ENCODE measurements at places on chromosomes 1 and 21.

DNA sequence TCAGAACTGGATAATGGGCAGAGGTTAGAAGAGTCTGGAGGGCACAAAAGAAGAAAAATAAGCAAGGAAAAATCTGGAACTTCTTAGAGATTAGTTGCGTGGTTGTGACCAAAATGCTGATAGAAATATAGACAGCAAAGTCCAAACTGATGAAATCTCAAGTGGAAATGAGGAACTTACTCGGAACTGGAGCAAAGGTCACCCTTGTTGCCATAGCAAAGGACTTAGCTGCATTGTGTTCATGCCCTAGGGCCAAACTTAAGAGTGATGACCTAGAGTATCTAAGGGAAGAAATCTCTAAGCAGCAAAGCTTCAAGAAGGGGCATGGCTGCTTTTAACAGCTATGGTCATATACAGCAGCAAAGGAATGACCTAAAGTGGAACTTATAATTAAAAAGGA is 180.0 kb downstream of the TTLL7 start:
- no peaks in the 10 kb centered on the region for H3K27me3 ChIP-seq
- no peak overlapping the region for H3K4me3 ChIP-seq
- no peaks in the 10 kb centered on the region for H3K4me1 ChIP-seq
- H3K36me3 ChIP-seq: no peaks in the 10 kb centered on the region

GRCh38 chr1:156070548-156070947 is 9.6 kb downstream of the RAB25 start:
- no peak overlapping the region for H3K4me3 ChIP-seq
- peaks cover 8% of the 10 kb centered on the region for H3K36me3 ChIP-seq
- no peak for DNase-seq
- H3K27ac ChIP-seq: no peak overlapping the region
- H3K27me3 ChIP-seq: no peaks in the 10 kb centered on the region

DNA sequence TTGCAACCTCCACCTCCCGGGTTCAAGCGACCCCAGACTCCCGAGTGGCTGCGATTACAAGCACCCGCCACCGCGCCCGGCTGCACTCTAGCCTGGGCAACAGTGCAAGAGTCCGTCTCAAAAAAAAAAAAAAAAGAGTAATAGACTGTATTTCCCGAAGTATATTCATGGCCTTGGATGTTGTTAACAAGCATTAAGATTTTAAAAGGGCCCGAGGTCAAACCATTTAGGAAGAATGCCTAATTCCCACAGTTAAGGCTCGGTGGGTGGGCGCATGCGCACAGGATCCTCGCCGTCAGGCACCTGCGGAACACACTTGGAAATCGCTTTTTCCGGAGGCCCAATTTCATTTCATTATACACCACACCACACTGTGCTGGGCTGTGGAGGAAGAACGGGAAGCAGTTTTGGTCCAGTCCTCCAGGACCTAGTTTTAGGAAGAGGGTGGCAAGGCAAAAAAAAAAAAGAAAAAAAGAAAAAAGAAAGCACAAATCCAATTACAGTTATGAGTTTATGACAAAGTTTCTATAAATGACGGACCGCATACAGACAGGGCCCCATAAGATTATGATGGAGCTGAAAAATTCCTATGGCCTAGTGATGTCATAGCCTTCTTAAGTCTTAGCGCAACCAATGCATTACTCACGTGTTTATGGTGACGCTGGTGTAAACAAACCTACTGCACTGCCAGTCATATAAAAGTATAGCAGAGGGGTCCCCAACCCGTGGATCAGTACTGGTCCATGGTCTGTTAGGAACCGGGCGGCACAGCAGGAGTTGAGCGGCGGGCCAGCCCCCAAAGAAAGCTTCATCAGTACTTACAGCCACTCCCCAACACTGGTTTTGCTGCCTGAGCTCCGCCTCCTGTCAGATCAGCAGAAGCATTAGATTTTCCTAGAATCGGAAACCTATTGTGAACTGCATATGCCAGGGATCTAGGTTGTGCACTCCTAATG is 38.2 kb downstream of the H3-3A start:
- H3K27me3 ChIP-seq: no peaks in the 10 kb centered on the region
- H3K27ac ChIP-seq: no peak overlapping the region
- H3K36me3 ChIP-seq: no peaks in the 10 kb centered on the region
- H3K4me1 ChIP-seq: peaks cover 26% of the 10 kb centered on the region
- peak; percentile 58 for DNase-seq
- peak overlapping the region; percentile 48 for H3K4me3 ChIP-seq

- DNase-seq: no peak
- no peaks in the 10 kb centered on the region for H3K36me3 ChIP-seq
- peaks cover 44% of the 10 kb centered on the region for H3K27me3 ChIP-seq
- H3K27ac ChIP-seq: no peak overlapping the region
- H3K4me1 ChIP-seq: no peaks in the 10 kb centered on the region
- no peak overlapping the region for H3K4me3 ChIP-seq
These were observed 196.1 kb downstream of the KCNH1 start for GRCh38 chr1:210937846-210938245.

- H3K4me1 ChIP-seq: no peaks in the 10 kb centered on the region
- DNase-seq: no peak
- no peaks in the 10 kb centered on the region for H3K36me3 ChIP-seq
- H3K27ac ChIP-seq: no peak overlapping the region
- no peaks in the 10 kb centered on the region for H3K27me3 ChIP-seq
These were observed 68.5 kb upstream of the CACYBP start for GRCh38 chr1:174931214-174931613.

DNA sequence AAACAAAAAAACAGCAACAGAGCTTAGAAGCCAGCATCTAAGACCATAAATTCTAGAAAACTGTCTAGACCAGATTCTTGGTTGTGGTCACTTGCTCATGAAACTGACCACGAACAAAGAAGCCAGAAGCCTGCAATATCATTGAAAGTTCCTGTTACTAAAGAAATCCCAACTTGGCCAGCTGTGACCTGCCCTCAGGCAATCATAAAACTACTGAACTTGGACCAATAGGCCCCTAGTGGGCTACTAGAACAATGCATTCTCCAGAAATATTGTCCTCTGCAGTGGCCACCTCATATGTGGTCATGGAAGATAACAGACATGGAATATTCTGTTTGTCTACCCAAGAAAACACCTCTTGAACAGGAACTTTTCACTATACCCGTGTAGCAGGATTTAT is 87.7 kb downstream of the SPATA17 start:
- no peak for DNase-seq
- no peaks in the 10 kb centered on the region for H3K4me1 ChIP-seq
- no peak overlapping the region for H3K27ac ChIP-seq
- no peak overlapping the region for H3K4me3 ChIP-seq

DNA sequence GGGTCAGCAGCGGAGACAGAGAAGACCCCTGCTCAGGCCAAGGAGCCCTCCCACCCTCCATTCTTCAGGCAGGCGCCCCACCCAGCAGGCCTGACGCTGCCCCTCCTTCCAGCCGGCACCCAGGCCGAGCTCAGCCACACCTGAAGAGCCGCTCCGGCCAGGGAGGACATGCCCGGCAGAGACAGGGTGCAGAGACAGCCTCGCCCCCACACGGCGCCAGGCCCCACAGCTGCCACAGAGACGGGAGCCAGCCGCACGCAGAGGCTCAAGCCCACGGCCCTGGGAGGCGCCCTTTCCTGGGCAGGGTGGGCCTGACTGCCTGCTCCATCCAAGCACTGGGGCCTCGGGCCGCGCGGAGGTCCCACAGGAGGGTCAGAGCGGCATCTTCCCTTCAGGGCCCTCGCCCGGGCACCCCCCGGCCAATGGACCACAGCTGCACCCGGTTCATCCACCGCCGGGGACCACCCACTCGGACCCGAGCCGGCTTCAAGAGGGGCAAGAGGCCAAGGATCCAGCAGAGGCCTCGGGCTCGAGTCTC is 5.2 kb downstream of the TTLL10 start:
- no peak overlapping the region for H3K4me3 ChIP-seq
- no peaks in the 10 kb centered on the region for H3K27me3 ChIP-seq
- H3K4me1 ChIP-seq: no peaks in the 10 kb centered on the region

DNA sequence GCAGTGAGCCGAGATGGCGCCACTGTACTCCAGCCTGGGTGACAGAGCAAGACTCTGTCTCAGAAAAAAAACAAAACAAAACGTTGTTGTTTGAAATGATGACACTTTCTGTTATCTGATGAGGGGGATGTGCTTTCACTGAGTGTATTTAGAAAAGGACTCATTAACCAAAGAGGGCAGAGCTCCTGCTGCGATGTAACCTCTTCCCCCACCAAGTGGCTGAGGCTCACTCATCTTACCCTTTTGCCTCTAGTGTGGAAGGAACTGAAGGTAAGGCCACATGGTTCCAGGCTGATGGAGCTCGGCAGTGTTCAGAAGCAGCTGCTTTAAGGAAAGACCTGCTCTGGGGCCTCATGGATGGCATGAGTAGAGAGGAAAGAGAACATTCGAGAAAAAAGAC is 105.7 kb upstream of the RUNX1 start:
- peaks cover 3% of the 10 kb centered on the region for H3K27me3 ChIP-seq
- no peak overlapping the region for H3K27ac ChIP-seq
- H3K4me3 ChIP-seq: no peak overlapping the region
- no peaks in the 10 kb centered on the region for H3K4me1 ChIP-seq
- H3K36me3 ChIP-seq: no peaks in the 10 kb centered on the region
- DNase-seq: no peak

- H3K27me3 ChIP-seq: no peaks in the 10 kb centered on the region
- no peaks in the 10 kb centered on the region for H3K36me3 ChIP-seq
- DNase-seq: no peak
- H3K4me1 ChIP-seq: peaks cover 47% of the 10 kb centered on the region
These were observed 25.2 kb downstream of the LAMC1 start for GRCh38 chr1:183048087-183049085.

- peak; percentile 35 for DNase-seq
- no peaks in the 10 kb centered on the region for H3K36me3 ChIP-seq
- H3K27me3 ChIP-seq: no peaks in the 10 kb centered on the region
These were observed 42.6 kb downstream of the AHDC1 start for GRCh38 chr1:27561124-27561899.

GRCh38 chr1:44811234-44811633 is 2.9 kb downstream of the BTBD19 start:
- DNase-seq: peak; percentile 39
- no peak overlapping the region for H3K4me3 ChIP-seq
- H3K27me3 ChIP-seq: no peaks in the 10 kb centered on the region
- peak overlapping the region; percentile 98 for H3K27ac ChIP-seq
- peaks cover 55% of the 10 kb centered on the region for H3K4me1 ChIP-seq

DNA sequence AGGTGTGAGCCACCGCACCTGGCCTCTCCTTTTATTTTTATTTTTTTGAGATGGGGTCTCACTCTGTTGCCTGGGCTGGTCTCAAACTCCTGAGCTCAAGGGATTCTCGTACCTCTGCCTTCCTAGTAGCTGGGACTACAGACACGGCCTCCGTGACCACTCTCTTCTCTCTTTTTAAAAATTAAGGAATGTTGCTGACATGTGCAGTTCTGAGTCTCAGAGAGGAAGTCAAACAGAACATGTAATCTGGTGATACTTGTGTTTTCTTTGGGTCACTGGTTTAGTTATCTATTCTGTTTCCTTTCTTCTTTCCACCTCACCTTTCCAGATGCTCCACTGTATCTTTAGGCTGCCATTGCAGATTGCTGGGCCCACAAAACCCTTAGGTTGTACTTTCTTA is 2.7 kb downstream of the WDTC1 start:
- DNase-seq: no peak
- no peak overlapping the region for H3K27ac ChIP-seq
- H3K4me1 ChIP-seq: peaks cover 7% of the 10 kb centered on the region
- H3K4me3 ChIP-seq: no peak overlapping the region
- no peaks in the 10 kb centered on the region for H3K27me3 ChIP-seq

DNA sequence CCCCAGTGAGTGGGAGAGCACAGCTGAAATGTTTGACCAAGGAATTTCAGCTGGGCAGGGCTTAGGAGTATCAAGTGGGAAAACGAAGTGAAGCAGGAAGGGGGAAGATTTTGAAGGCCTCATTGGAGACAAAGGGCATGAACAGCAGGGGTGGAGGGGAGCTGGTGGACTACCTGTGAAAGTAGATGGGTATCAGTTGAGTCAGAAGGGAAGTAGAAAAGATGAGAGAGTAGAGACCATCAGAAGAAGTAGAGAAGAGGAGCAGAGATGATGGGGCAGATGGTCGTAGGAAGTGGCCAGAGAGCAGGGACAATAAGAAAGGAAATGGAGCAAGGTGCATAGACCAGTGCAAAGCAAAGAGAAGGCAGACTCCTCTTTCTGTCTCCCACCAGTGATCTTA is 189.0 kb upstream of the RUNX1 start:
- H3K27me3 ChIP-seq: peaks cover 36% of the 10 kb centered on the region
- DNase-seq: no peak
- no peak overlapping the region for H3K4me3 ChIP-seq
- H3K4me1 ChIP-seq: peaks cover 11% of the 10 kb centered on the region
- H3K27ac ChIP-seq: no peak overlapping the region

DNA sequence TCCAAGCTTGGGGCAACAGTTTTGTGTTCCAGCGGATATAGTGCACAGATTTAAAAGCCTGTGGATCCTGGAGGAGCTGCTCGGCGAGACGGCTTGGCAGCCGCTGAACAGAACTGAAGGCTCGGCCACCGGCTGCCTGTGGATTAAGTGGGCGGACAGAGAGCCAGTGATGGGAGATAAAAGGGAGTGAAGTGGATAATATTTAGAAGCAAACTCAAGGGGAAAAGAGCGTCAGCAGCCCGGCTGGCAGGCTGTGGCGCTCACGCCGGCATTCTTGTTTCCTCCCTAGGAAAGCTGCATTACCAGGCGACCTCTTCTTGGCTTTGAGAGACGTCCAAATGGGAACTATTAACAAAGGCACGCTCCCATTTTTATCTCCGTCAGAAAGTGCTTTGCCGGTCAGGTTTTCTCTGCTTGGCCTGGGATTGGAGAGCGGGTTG is 10.4 kb downstream of the TRABD2B start:
- H3K36me3 ChIP-seq: no peaks in the 10 kb centered on the region
- no peak overlapping the region for H3K27ac ChIP-seq
- peak; percentile 34 for DNase-seq
- no peak overlapping the region for H3K4me3 ChIP-seq
- H3K4me1 ChIP-seq: peaks cover 3% of the 10 kb centered on the region

- no peak overlapping the region for H3K4me3 ChIP-seq
- H3K27me3 ChIP-seq: no peaks in the 10 kb centered on the region
- peaks cover 31% of the 10 kb centered on the region for H3K36me3 ChIP-seq
These were observed 20.2 kb upstream of the PLEKHM2 start for GRCh38 chr1:15663925-15664324.

DNA sequence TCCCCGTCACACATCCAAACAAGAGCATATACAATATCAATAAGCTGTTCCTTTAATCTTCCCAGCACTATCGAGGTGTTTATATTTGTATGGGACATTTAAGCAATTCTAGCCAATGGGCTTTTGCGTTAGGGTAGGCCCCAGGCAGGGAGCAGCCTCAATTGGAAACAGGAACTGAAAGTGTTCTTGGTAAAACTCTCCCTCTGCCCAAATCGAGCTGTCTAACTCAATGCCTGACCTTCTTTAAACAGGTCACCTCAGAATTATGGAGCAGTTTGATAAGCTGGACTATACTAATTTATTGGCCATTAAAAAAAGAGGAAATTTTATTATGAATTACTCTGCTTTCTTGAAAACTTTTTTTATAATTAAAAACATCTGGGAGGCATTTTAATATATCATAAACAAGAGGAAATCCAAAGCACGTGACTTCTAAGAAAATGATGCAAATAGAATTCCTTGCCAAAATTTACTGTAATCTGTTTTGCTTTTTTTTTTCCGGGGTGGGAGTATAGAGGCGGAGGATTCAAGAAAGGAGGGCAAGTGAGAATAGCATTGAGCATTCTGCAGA is 498.1 kb downstream of the LMO4 start:
- no peak overlapping the region for H3K4me3 ChIP-seq
- H3K4me1 ChIP-seq: peaks cover 16% of the 10 kb centered on the region
- no peaks in the 10 kb centered on the region for H3K27me3 ChIP-seq

GRCh38 chr1:226912587-226913176 is 27.4 kb upstream of the COQ8A start:
- H3K27ac ChIP-seq: no peak overlapping the region
- H3K4me3 ChIP-seq: no peak overlapping the region
- no peaks in the 10 kb centered on the region for H3K36me3 ChIP-seq

GRCh38 chr1:156668801-156669637 is 8.2 kb downstream of the NES start:
- DNase-seq: no peak
- H3K36me3 ChIP-seq: no peaks in the 10 kb centered on the region
- H3K27ac ChIP-seq: no peak overlapping the region
- H3K4me1 ChIP-seq: peaks cover 5% of the 10 kb centered on the region
- H3K4me3 ChIP-seq: no peak overlapping the region
